ENCODE measurements at places on chromosomes 7 and 10.

GRCh38 chr10:3336673-3337293 lies 164.2 kb upstream of the PITRM1 start:
- DNase-seq: no peak

- no peak for DNase-seq
Observed at GRCh38 chr10:125562737-125563136, 120.2 kb downstream of the TEX36 start.

GRCh38 chr10:79981450-79982361 lies 32.8 kb upstream of the SFTPD start:
- DNase-seq: no peak

- DNase-seq: no peak
Observed at GRCh38 chr7:107837145-107837512, 34.1 kb upstream of the SLC26A3 start.

- DNase-seq: no peak
Observed at GRCh38 chr10:132577350-132578003, 39.9 kb downstream of the INPP5A start.

- no peak for DNase-seq
Observed at GRCh38 chr10:96236090-96236478, 35.3 kb downstream of the BLNK start.

- DNase-seq: no peak
Observed at GRCh38 chr7:134212576-134213546, 85.7 kb downstream of the LRGUK start.

DNA sequence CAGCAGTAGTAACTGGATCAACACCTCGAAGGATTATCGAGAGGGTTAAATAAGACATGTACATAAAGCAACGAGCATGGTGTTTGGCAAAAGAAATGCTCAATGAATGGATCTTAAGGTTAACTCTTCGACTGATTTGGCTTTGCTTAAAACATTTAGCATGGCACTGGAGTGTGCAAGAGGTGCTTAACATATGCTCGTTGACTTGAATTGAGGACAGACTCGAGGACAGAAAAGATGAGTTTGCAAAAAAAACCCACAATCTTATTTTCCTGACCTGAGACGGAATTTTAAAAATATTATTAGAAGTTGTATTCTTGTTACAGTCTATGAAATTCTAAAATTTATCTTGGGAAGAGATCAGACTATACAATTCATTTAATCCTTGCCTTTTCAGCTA lies 49.4 kb upstream of the ST8SIA6 start:
- DNase-seq: no peak

DNA sequence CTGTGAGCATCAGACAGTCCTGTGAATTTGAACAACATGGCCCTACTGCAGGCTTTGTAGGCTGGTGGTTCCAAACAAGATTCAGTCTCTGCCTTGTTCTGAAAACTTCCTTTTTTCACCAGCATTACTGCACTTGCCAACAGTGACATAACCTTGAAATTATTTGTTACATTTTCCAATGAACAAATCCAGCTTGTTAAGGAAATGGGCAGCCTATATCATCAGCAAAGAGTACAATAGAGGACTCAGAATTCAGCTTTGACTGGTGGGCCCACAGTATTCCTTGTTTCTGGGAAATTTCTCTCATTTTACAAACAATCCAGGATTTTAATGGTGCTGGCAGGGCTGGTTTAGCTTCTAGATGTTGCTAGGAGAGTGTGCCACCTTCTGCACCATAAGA lies 703.7 kb upstream of the FZD8 start:
- DNase-seq: no peak

GRCh38 chr10:101305320-101306241 lies 48.4 kb upstream of the BTRC start:
- DNase-seq: no peak

DNA sequence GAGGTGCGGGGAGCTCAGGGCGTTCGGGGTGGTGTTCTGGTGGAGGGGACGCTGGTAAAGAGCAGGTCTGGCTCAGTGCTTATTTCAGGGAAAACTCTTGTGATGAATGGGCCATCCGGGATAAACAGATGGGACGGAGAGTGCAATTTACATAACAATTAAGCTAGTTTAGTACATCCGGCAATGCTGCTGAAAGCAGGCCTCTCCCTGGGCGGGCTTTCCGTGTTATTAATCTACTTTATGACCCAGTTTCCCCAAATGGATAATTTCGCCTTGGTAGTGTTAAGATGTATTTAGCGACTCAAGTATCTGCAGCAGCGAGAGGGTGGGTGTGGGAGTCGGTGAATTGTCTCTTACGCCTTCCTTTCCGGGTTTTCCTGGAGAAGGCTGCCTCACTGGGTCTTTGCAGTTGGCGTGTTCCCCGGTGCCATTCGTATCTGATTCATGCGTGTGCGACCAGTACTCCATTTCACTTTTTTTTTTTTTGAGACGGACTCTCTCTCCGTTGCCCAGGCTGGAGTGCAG lies 25.2 kb downstream of the FOXK1 start:
- DNase-seq: no peak

GRCh38 chr10:103490986-103491314 lies 2.6 kb upstream of the NEURL1 start:
- no peak for DNase-seq

GRCh38 chr7:11727864-11728263 lies 104.1 kb downstream of the THSD7A start:
- DNase-seq: no peak

- DNase-seq: no peak
Observed at GRCh38 chr10:17788646-17789045, 20.5 kb upstream of the MRC1 start.

DNA sequence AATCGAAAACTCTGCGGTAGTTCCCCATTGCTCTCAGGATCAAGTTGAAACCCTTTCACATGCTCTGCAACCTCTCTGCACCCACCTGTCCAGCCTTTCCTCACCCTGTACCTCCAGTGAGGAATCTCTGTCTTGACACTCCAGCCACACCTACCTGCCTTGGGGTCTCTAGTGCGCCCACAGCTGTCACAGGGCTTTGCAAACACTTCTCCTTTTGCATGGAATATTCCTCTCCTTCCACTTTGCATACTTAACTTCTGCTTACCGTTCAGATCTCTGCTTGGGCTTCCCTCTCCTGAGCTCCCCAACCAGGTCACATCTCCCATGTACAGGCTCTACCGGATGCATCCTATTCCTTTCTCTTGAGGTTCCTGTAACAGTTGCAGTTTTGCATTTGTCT lies 6.6 kb upstream of the ZYX start:
- DNase-seq: no peak

GRCh38 chr10:88565072-88565471 lies 18.0 kb downstream of the RNLS start:
- DNase-seq: no peak

- no peak for DNase-seq
Observed at GRCh38 chr10:100730725-100731406, 14.5 kb upstream of the PAX2 start.

GRCh38 chr10:689452-690371 lies at the start of gene DIP2C:
Gene DIP2C, minus strand, starts transcription at chr10:689668. Its CDS starts 90 bp downstream, at chr10:689578.
- no peak for DNase-seq

- no peak for DNase-seq
Observed at GRCh38 chr10:28503114-28503513, 29.8 kb upstream of the WAC start.

GRCh38 chr10:117612113-117612512 lies 69.6 kb downstream of the EMX2 start:
- DNase-seq: no peak

DNA sequence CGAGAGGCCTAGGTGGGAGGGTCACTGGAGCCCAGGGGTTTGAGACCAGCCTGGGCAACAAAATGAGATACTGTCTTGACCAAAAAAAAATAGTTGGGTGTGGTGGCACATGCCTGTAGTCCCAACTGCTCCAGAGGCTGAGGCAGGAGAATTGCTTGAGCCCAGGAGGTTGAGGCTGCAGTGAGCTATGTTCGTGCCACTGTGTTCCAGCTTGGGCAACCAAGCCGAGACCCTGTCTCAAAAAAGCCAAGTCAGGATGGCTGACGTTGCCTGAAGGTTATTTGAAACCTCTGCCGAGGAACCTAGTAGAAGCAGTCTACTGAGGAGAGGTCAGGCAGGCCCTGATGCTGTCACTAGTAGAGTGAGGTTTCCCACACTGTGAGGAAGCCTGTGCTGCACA lies 22.8 kb downstream of the DNAJB6 start:
- no peak for DNase-seq

DNA sequence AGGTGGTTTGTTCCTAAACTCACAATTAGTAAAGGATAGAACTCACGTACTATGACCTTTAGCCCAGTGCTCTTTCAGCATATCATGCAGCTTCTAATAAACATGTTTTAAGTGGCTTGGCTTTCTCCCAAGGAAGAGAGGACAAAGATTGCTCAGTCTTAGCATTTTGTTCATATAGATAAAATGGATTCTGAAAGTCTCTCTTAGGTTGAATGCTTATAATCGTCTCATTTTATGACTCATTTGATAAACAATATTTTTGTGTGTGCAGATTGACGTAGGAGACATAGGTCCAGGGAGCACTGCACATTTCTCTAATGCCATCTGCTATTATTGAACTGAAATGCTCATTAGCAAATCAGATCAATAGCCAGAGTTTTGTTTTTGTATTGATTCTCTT lies 44.8 kb downstream of the GNAT3 start:
- DNase-seq: no peak

DNA sequence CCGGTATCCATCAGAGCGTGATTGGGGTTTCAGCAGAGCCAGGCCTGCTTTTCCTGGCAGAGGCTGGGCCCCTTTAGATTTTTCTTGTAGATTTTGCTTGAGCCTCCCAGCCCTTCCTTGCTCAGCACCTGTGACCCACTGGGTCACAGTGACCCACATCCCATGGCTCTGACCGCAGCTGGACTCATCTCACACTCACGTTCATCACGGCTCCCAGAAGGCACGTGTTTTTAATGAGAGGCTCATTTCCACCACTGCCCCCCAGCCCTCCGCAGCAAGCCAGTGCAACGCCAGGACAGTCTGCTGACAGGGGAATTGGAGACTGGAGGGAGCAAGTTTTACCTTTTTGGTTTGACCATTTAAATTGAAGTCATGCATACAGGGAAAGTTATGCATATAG lies 155.7 kb downstream of the CUX1 start:
- no peak for DNase-seq

DNA sequence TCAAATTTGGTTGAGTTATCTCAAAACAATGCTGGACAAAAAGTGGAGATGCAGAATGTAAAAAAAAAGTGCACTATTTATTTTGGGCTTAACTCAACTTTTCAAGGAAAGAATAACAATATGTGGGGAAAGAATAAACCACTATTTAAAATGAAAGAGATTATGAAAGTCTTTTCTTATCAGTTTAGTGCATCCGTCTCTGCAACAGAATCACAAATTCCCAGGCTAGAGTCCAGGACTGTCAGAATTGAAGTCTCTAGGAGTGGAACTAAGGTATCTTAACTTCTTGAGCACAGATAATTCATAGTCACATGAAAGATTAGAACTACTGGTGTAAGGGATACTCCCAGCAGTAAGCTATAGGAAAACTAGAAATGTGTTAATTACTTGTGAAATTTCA lies 1200.3 kb upstream of the LRRN3 start:
- no peak for DNase-seq

- DNase-seq: peak; percentile 3
Observed at GRCh38 chr7:6705959-6706665, 635 bp downstream of the ZNF12 start.

GRCh38 chr10:89664203-89664602 lies 19.2 kb upstream of the PANK1 start:
- no peak for DNase-seq

- no peak for DNase-seq
Observed at GRCh38 chr10:21020545-21020944, 123.4 kb upstream of the NEBL start.

- no peak for DNase-seq
Observed at GRCh38 chr10:35463878-35464277, 127.6 kb downstream of the CCNY start.

DNA sequence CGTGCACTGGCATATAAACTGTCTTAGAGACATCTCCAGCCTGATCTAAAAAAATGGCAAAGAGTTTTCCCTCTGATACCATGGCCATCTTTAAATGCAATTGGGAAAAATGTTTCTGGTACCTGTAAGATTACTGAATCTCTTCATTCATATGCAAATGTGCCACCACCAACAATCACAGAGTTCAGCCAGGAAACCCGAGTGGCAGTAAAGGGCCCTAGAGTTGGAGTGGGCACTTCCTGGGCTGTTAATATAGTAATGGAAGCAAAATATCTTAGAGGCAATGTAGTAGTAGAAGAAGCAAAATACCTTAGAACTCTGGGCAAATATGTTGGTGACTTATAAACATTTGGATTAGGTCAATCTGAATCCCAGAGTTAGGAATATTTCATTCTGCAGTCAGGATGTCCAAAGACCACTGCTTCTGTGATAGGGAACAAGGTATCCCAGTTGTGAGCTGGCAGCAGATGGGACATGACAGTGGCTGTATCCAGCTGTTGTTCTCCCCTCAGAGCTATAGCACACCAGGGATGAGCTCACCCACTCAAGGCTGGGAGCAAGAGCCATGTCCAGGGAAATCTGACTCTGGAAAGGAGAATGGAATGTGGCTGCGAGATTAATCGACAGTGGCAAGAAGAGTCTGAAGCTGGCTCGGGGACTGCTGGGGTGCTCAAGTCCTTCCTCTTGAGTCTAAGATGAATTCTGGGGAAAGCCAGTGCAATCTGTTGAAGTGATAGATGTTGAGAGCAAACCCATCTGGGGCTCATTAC lies 332.1 kb downstream of the PHTF2 start:
- DNase-seq: no peak

GRCh38 chr10:12965571-12965970 lies 35.9 kb downstream of the CCDC3 start:
- DNase-seq: no peak

- DNase-seq: no peak
Observed at GRCh38 chr7:66696774-66697191, 43.8 kb upstream of the RABGEF1 start.

GRCh38 chr7:32336726-32337125 lies 153.5 kb downstream of the LSM5 start:
- DNase-seq: no peak

DNA sequence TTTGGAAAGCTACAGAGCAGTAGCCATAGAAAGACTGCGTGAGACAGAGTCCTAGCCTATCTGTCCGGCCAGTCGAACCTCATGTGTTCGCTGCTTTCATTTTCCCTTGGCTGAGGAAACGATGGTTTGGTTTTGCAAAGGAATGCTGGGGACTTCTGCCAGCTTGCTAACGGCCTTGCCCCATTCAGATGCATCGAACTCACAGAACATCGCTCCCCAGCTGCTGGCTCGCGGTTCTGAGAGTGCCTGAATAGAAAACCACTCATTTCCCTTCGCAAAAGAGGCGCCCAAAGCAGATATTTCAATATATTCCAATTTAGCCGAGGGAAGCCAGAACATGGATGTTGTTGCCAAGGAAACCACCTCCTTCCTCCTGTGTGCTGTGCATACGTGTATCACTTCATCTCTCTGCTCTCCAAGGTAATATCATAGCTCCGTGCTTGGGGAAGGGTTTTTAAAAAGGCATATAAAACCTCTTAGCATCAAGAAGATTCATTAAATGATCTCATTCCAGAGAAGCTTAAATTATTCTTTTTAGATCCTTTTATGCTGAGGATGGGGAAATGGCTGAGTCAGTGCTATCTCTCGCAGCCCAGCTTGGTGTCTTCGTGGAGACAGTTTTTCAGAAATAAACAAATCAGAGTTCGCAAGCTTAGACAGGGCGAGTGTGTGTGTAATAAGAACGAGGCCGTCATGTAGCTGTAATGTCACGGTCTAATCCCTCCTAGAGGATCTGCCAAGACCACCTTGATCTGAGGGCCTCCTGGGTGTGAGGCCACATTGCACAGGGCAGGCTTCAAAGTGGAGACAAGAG lies 215.2 kb downstream of the RPS24 start:
- DNase-seq: no peak

GRCh38 chr10:97532935-97533671 lies 34.4 kb downstream of the UBTD1 start:
- no peak for DNase-seq

All from stimulated activated CD4-positive, alpha-beta T cell treated with anti-CD3 and anti-CD28 coated beads, Interleukin-4, amount 100 ng/mL, for 4 hours (primary cell).